ENCODE measurements at places on chromosomes 3 and 15.

GRCh38 chr3:56838448-56838847, 36.7 kb upstream of the ARHGEF3 start:
- DNase-seq: no peak

GRCh38 chr3:123663977-123664376, 79.1 kb upstream of the HACD2 start:
- no peak for DNase-seq

DNA sequence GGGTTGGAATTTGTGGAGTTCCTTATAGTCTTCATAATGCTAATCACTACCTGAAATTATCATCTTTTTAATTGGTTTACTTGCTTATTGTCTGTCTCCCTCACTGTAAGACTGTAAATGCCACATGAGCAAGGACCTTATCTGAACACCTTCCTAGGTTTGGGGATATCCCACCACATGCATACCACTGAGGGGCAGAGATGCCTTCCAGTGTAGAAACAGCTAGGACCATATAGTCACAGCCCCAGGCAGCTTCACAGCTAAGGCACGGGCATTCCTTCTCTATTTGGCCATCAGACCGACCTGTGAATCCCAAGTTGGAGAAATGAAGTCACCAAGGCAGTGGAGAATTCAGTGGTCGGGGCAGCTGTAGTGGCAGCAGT, 28.6 kb downstream of the PAQR9 start:
- DNase-seq: no peak

DNA sequence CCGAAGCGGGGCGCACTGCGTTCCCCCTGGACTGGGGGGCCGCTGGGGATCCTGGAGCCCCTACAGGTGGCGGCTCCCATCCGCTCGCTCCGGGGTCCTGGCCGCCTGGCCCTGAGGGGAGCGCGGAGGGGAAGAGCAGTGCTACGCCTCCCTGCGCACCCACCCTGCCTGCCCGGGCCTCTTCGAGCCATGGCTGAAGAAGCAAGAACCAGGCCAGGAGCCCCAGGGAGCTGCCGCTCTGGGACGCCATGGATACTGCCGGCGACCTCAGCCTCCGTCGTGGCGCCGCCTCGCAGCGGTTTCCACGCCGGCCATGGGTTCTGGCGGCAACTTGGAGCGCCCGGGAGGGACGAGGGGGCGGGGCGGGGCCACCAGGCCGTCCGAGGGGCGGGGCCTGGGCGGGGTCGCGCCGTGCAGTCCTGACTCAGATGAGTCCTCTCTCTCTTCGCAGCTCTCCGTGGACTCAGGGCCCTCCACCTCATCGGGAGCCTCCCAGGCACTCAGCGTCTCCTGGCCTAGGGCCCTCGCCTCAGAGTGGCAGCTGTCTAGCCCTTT, 50.9 kb downstream of the MYL3 start:
- peak; percentile 34 for DNase-seq

- DNase-seq: no peak
Measured at GRCh38 chr15:62021991-62022600, 38.2 kb downstream of the VPS13C start.

DNA sequence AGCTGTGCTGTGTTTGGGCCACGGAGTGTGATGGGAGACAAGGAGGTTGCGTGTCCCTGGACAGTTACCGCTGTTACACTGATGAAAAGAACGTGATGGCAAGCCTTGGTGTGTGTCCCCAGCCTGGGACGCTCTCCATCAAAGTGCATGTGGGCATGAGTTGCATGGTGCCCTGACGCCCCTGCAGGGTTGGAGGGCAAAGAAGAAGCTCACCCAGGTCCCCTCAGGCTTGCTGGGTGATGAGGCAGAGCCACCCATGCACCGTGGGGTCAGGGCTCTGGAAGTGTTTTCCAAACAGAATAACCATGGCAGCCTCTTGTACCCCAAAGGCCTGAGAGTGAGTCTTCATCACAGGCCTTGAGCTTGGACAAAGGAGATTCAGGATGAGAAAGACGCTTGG, 189.2 kb downstream of the ATP10A start:
- no peak for DNase-seq

DNA sequence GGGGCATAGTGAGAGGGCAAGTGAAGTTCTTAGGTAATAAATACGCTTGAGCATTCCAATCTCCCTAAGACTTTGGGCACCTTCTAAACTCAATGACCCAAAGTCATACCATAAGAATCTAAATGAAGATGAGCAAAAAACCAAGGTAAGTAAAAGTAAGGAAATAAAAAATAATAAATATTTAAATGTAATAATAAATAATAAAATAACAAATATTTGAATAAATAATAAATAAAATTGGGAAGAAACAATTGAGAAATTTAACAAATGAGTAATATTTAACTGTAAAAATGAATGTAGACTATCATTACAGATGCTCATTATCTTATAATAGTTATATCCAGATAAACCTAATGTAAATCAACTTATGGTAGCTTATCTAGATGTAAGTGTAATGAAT, 391.7 kb downstream of the WDR72 start:
- no peak for DNase-seq

GRCh38 chr3:120052225-120052624, 42.0 kb downstream of the GSK3B start:
- no peak for DNase-seq

DNA sequence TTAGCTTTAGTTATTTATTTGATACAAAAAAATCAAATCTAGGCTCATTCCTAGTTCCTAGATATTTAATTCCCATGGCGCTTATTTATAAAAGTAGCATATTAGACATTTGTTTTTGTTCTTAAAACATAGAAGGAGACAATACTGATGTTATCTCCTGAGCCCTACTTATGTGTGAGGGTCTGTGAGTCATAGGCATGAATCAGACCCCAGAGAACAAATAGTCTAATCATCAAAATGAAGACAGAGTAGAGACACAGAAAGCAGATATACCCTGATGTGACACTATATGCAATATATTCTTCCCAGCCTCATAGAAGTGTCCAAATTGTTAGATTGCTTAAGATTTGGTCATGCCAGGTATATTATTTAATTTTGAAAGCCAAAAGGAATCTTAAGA, 44.9 kb downstream of the PEX5L start:
- no peak for DNase-seq

GRCh38 chr15:79035111-79035601, 55.4 kb downstream of the RASGRF1 start:
- DNase-seq: no peak
